ENCODE measurements at places on chromosomes 13 and 19.
A peak's percentile ranks its signal among the peaks of the same experiment; 100 is the strongest.

GRCh38 chr13:30905932-30906383 lies at the start of gene MEDAG:
MEDAG (plus strand) TSS chr13:30906271; CDS start chr13:30906516, 245 bp downstream.
- DNase-seq, result no peak

GRCh38 chr13:43031881-43032280 lies 8.5 kb downstream of the DNAJC15 start:
- no peak for DNase-seq

GRCh38 chr19:7871437-7872305 lies 2.5 kb downstream of the PRR36 start:
- peak; percentile 52 for DNase-seq

GRCh38 chr13:89790696-89791095 lies 1556.8 kb upstream of the MIR17HG start:
- no peak for DNase-seq

DNA sequence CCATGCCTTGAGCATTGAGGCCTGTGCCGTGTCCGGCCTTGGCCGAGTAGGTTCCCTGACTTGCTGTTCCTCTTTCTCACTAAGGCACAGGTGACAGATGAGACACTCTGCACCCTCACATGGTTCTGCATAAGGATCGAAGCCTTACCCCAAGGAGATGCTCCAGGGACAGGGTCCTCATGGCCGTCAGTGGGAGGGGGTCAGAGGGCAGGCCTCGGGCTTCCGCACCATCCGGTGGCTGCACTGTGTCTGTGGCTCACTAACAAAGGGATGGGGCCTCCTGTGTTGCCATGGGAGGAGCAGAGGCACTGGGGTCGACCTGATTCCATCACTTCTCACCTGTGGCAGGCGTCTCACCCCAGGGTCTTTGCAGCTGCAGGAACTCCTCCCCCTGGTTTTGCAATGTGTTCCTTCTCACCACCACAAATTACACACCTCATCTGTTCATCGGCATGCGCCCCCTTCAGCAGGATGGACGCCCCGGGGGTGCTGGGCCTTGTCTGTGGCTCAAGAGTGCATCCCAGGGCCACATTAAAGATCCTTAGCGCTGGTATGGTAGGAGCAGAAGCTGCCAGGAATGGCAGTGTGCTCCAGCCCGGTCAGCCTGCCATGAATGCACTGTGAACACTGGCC lies 113.3 kb upstream of the SOX1 start:
- no peak for DNase-seq

GRCh38 chr13:34065928-34066327 lies 248.0 kb downstream of the RFC3 start:
- DNase-seq, result no peak

DNA sequence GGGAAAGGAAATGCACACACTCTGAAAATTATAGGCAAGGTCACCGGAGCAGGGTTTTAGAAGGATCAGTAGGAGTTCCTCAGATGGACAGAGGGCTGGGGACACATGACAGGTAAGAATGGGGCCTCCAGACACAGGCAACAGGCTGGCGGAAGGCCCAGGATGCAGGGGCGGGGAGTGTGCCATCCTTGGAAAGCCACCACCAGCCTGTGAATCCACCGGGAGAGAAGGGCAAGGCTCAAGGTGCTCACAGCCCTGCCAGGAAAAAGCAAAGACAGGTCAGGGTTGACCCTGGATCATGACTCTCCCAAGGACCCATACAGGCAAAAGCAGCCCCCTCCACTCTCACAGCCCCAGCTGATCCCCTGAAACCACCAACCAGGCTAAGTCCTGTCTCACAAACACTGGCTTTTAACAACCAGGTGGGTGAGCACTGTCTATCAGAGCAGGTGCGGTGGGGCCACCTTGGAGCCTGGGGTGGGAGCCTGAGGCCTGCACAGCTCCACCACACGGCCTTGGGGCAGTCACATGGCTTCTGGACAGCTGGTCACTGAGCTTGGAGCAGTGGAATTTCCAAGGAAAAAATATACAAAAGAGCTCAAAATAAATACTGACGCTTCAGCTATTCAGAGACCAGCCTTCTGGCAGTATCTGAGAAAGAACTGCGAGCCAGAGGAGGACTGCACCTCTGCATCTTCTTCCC lies 35.2 kb upstream of the ISYNA1 start:
- DNase-seq, result no peak

- DNase-seq, result peak; percentile 44
Observed at GRCh38 chr13:98142380-98143156, at the start of gene FARP1. FARP1 (plus strand) TSS chr13:98143094; CDS start chr13:98213243, 70,149 bp downstream.

- DNase-seq, result no peak
Observed at GRCh38 chr13:71877256-71877653, 10.3 kb upstream of the DACH1 start.

GRCh38 chr13:75739244-75739868 lies 103.2 kb downstream of the LMO7 start:
- no peak for DNase-seq

- no peak for DNase-seq
Observed at GRCh38 chr19:15759962-15760565, 22.3 kb downstream of the OR10H3 start.

GRCh38 chr13:65530688-65531087 lies 1699.4 kb downstream of the PCDH9 start:
- DNase-seq, result no peak

DNA sequence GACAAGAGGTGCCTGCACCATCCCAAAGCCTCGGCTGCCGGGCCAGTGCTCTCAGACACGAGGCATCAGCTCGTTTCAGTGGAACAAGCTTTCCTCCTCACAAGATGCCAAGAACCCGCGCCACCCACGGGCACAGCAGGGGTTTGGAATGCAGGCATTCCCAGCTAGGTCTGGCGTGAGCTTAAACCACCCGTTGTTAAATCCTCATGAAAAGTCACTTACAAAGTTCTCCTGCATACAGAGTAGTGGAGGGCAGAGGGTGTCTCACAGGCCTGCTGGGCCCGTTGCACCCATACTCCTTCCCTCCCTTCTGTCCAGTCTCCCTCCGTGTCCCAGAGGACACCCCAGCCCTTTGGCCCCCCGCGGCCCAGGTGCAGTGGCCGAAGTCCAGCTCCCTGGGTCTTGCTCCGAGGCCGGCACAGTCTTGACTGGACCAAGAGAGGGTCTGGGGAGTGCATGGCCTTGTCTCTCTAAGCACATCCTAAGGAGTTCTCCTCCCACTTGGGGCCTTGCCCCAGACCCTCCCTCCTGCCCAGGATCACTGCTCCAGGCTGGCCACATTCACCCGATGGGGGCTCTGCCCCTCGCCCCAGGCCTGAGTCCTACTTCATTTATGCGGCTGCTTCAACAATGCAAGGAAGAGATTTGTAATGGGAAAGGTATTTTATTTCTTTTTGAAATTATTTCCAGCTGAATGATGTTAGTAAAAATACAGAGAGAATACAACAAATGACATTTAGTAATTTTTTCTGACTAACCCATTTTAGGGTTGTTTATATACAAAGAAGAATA lies 35.2 kb upstream of the GRTP1 start:
- DNase-seq, result no peak

GRCh38 chr13:49253310-49253709 lies 5.6 kb downstream of the CDADC1 start:
- no peak for DNase-seq

GRCh38 chr13:76703621-76704288 lies 182.4 kb downstream of the KCTD12 start:
- no peak for DNase-seq

GRCh38 chr13:42215578-42216421 lies 56.2 kb upstream of the AKAP11 start:
- DNase-seq, result no peak

DNA sequence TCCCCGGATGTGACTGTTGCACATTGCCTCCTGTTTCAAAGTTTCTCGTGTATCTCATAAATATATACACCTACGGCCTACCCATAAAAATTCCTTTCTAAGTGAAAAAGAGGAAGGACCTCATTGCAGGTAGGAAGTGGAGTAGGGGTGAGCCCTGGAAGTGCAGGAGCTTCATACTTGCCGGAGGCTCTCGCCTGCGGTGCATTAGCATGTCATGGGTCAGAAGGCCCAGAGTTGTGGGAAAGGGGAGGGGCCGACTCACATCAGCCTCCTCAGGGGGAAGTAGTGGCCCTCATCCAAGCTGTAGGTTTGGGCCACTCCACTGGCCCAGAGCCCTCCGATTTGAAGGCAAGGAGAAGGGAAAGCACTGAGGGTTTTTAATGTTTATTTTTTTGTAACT lies 26.0 kb upstream of the IRS2 start:
- no peak for DNase-seq

GRCh38 chr19:16604615-16605014 lies 23.4 kb downstream of the MED26 start:
- no peak for DNase-seq

DNA sequence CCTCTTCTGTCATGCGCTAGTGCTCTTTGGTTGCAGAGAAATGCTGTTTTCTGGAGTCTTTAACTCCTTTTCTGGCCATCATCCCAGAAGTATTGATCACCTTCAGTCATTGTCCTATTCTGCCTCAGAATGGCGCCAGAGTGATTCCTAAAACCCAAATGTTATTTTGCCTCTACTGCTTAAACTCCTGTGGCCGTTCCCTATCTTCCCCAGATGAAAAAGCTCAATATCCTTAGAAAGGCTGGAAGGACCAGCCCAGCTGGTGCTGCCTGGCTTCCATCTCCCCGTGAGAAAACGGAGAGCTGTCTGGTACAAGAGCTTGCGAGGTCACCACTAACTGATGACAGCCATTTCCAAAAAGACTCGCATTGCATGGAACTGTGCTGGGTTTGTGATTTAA lies 179.1 kb downstream of the RBM26 start:
- no peak for DNase-seq

DNA sequence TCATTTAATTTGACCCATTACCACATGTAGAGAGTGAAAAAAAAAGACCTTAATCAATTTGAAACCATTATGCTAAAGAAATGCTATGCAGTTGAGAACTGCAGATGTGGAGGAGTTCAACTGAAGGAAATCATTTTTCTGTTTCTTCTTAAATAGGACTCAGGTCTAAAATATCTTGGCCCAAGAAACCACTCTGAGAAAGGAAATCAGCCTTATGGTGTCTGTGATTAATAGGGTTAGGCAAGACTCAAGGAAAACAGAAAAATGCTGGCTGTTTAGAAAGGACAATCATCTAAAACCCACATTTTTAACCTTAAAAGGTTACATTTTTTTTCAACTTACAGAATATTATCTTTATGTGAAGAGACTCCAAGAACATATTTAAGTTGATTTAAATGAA lies 1.9 kb upstream of the SLITRK1 start:
- DNase-seq, result no peak

DNA sequence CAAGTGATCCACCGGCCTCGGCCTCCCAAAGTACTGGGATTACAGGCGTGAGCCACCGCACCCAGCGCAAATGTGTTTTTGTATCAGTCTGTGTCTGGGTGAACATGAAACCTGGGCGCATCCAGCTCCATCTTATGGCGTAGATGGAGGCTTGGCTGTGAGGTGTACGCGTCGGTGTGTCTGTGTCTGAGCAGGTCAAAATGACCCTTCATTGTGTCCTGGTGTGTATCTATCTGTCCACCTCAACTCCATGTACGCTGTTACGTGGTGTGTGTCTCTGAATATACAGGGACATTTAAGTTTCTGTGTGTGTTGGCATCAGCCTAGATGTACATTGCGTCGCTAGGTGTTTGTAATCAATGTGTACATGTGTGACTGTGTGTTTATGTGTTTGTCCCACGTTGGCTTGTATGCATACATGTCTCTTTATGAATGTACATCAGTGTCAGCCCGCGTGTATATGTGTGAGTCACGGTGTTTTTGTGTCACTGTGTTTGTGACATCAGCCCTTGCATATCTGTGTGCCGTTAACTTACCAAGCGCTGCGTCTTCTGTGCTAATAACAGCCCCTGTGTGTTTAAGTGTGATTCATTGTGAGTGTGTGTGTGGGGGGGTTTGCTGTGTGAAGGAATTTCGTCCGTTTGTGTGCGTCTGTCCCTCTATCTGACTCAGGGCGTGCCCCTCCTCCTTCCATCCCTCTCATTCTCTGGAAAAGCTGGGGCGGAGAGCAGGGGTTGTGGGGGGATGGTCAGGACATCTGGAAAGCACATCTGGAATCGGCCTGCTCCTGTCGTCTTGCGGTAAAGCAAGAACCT lies 6.4 kb downstream of the AXL start:
- no peak for DNase-seq

DNA sequence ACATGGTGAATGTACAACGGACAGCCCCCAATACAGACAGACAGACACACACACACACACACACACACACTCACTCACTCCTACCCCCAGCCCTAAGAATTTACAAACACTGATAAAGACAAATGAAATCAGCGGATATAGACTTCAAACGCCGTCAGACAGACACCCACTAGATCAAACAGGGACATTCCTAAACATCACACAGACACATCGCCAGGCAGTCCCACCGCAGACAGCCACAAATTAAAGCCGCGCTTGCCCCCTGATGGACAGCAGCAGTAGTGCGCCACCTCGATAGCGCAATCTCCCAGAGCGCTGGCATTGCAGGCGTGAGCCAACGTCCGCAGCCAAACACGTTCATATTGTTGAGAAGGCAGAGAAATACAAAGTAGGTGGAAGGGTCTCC lies 24.7 kb upstream of the ADGRE1 start:
- peak; percentile 7 for DNase-seq

DNA sequence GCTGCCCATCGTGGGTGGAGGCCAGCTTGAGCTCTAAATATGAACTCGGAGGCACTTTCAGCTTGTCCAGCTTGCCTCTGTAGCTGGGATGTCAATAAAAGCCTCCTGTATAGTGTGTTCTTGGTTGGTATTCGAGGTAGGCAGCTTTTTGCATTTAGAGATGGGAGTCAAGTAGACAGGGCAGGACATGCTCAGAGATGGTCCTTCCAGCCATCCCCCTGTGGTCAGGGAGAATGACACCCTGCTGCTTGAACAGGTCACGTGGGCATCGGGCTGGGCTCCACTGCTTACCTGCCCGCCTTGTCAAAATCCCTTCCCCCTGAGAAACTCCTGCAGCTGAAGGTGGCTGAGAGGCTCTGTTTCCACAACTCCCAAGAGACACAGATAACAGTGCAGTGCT lies 302.5 kb downstream of the ZNF536 start:
- DNase-seq, result no peak

- DNase-seq, result no peak
Observed at GRCh38 chr19:29302002-29302928, 89.3 kb upstream of the UQCRFS1 start.

Measured in amygdala (tissue), 56 donors.